Fibroblast of mammary gland (primary cell): ENCODE measurements at places on chromosomes 1 and 21.

DNA sequence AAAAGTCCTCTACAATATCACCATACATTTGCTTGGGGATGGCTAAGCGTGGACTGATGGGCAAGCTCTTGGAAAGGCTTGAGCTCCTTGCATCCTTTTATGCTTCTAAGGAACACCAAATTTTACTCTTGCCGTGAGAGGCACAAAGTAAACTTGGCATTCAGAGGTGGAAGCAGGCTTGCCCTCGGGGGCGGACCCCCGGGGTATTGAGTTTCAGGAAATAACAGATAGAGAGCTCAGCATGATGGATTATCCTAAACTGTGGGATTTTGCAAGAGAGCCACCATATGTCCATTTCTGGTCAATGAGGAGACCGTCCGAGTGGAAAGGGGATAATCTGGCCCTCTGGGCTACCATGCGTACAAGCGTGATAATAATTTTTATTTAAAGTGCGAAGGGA is 14.0 kb downstream of the IFI16 start:
- no peak for DNase-seq

GRCh38 chr21:45511661-45512431 is 30.4 kb downstream of the SLC19A1 start:
- no peak for DNase-seq

DNA sequence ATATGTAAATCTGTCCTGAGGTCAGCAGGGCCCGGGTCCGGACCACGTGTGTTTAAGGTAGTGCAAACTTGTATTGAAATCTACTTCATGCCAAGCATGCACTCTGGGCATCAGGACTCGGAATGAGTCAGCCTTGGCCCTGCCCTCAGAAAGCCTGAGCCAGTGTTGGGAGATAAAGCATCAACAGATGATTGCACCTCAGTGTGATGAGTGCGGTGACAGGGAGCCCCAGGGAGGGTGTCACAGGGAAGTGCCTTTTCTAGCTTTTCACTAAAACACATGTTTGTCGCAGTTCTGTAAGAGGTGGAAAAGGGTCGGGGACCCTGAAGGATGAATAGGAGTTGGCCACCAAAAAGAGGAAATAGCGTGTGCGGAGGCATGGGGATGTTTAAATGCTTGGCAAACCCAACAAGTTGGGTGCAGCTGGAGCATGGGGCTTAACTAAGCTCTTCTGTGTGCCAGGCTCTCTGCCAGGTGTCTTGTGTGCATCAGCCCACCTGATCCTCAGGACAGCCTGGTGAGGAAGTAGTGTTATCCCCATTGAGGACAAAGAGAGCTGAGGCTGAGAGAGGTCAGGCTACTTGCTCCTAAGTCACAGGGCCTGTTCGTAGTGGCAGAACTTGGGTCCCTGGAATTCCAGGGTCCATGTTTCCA is 48.2 kb upstream of the EPB41 start:
- DNase-seq, result no peak

GRCh38 chr21:27565364-27565763 is 598.5 kb upstream of the ADAMTS5 start:
- DNase-seq, result no peak

DNA sequence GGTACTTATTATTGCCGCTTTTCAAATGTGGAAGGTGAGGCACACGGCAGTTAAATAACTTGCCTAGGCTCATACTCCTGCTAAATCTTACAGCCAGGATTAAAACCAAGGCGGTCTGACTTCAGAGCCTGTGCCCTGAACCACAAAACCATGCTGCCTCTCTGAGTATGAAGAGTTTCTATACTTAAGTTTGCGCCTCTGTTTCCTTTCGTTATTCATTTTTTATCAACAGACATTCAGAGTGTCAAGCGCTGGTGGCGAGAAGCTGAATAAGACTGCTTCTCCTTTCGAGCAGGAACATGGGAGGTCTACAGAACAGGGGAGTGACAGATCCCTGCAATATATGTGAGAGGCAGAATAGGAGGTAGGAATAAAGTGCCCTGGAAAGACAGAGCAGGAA is 96.0 kb upstream of the DUSP10 start:
- no peak for DNase-seq

DNA sequence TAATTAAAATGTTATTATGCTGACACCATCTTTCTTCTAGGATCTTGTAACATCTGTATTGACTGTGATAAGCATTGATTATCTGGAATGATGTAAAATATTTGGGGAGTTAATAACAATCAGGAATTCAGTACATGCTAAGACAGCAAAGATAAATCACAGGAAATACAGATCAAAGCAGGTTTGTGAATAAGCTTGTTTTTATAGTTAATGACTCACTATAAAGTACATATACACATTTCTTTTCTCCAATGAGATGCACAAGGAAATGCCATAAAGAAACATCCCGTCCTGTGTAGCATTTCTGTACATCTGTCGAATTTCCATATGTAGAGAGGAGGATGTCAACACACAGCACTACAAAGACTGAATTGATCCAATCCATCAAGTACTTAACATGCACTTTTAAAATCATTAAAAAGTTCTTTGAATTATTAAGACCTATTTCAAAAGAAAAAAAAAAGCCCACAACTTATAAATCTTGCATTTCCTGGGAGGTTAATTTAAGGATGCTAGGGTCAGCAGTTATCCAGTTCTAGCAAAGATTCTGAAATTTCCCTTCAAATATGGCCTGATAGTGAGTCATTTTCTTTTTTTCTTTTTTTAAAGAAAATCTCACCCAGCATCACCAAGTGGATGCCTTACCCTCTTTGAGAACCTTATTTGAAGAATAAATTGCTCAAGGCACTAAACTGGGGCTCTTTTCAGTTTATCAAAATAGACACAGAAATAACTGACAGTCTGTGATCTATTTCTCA is 243.2 kb upstream of the NR5A2 start:
- DNase-seq, result peak; percentile 42

DNA sequence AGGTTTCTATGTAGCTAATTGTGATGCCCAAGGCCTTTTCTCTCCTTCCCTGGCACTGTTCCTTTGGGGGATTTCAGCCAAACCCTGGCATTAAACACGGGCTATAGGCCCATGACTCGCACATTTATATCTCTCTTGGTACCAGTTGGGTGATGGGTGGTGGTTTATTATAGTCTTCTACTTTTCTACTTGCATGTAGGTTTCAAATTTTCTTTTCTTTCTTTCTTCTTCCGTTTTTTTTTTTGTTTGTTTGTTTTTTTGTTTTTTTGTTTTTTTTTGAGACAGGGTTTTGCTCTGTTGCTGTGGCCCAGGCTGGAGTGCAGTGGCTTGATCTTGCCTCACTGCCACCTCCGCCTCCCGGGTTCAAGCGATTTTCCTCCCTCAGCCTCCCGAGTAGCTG is 1.1 kb downstream of the IL10RB start:
- DNase-seq, result no peak

DNA sequence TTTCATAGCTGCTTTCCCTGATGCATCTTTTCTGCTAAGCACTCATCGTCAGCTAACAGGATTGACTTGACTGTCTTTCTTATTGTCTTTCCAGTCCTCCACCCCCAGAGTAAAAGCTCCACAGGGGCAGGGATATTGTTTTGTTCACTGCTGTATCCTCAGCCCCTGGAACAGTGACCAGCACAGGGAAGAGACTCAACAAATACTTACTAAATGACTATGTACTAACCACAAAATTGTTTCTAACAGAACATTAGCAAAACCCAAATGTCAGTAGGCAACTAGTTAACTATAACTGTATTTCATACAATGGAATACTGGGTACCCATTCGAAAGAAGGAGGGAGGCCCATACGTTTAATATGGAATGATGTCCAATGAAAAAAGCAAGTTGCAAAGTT is 53.0 kb downstream of the BCAR3 start:
- DNase-seq, result peak; percentile 56

DNA sequence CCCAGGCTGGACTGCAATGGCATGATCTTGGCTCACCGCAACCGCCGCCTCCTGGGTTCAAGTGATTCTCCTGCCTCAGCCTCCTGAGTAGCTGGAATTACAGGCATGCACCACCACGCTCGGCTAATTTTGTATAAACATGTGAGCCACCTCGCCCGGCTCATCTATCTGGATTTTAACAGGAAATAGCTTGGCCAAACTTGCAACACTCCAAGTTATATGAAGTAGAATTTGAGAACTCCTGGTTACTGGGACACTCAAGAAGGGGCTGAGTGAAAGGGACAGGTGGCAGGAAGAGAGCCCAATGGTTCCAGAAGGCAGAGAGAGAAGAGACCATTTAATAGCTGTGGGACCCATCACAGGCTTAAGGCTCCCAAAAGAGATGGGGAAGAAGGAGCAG is 2.9 kb upstream of the GPX7 start:
- DNase-seq, result no peak

DNA sequence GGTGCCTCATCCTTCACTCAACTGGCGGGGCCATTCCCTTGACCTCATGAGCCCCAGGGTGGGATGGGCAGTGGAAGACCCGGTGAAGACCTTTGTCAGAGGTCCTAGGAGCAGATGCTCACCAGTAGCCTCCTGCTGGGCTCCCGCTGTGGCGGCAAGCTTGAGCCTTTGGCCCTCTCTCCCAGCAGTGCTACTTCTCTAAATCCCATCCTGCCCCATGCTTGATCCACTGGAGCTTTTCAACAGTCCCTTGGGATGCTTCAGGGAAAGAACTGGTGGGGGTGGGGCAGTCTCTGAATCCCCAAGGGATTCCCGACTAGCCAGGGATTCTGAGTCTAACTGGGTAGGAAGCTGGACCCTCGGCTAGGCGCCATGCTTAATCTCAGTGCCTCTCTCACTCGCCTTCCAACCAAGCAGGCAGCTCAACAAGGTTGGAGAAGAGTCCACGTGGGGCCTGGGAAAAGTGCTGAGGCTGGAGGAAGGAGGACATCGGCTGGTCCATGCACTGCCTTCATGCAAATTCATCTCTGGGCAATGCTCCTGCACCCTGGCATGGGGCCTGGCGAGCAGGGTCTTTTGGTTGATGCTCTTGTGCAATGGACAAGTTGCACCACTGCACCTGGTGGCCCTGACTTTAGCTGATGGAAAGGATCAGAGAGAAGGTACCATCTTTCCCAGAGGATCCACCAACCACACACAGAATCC is 190.3 kb downstream of the GRIK3 start:
- no peak for DNase-seq

GRCh38 chr1:165356876-165357275 is 361 bp upstream of the LMX1A start:
- no peak for DNase-seq

- DNase-seq, result peak; percentile 97
These were observed 167.2 kb downstream of the FMN2 start for GRCh38 chr1:240258910-240259309.

- DNase-seq, result no peak
These were observed 176.1 kb upstream of the TMEM51 start for GRCh38 chr1:14977338-14977931.

- peak; percentile 92 for DNase-seq
These were observed 64.8 kb downstream of the RPE65 start for GRCh38 chr1:68384872-68385411.

DNA sequence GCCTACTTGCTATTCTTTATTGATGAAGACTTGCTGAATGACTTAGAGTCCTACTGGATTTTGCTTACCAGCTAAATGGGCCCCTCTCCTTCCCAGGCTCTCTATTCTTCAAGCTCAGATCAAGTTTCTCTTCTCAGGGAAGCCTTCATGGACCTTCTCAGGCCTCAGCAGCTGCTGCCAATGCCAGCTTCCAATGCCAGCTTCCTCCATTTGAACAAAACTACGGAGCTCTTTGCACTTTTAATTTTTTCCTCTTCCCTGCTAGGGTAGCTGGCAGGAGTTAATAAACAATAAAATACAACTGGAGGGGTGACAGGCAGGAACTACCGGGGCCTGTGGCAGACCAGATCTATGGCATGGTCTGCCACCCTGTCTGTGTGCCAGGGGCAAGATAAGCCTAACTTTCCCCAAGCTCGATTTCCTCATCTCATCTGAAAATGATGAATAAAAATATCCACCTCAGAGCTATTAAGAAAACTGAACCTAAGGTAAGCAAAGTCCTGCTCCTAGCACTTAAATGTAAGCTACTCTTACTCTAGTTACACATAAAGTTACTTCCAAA is 995 bp upstream of the IPO13 start:
- DNase-seq, result no peak

- peak; percentile 10 for DNase-seq
These were observed 17.4 kb upstream of the GJA9 start for GRCh38 chr1:38898653-38899230.

- no peak for DNase-seq
These were observed 129.0 kb upstream of the CAMK1G start for GRCh38 chr1:209454340-209454994.

DNA sequence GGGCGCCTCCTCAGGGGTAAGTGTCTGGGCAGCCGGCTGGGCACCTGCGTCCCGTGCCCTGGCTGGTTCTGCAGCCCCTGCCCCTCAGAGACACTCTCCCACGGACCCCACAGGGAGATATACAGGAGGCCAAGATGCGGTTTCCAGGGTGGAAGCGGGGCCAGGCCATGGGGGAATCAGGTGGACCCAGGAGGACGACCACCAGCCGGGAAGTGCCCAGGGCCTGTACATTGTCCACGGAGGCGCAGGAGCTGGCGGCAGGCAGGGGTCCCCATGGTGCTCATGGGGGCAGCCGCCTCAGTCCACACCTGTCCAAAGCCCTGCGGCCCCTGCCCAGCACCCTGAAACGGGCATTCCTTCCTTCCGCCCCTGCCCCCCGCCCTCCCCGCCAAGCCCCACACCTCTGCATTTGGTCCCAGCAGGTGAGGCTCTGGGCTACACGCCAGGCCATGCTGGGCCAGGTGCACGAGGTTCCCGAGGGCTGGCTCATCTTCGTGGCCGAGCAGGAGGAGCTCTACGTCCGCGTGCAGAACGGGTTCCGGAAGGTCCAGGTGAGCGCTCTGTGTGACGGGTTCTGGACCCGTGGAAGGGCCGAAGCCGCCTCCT is 36.7 kb downstream of the SLC19A1 start:
- DNase-seq, result no peak

- no peak for DNase-seq
These were observed 54.1 kb downstream of the DSCAM start for GRCh38 chr21:40792691-40793456.

GRCh38 chr1:181018901-181019681 is 3.6 kb downstream of the STX6 start:
- no peak for DNase-seq

DNA sequence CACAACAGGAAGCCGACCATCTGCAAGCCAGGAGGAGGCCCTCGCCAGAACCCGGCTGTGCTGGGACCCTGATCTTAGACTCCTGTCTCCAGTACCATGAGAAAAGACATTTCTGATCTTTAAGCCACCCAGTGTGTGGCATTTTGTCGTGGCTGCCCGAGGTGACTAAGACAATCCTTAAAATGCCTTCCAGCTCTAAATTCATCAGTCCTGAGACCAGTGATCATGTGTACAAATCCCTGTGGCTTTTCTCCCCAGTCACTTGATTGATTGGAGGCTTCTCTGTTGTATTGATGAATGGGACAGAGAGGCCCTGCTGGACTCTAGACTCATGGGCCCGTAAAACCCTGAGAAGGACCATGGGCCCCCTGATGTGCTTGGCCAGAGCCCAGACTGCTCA is 36.1 kb downstream of the B3GALT5 start:
- DNase-seq, result no peak

DNA sequence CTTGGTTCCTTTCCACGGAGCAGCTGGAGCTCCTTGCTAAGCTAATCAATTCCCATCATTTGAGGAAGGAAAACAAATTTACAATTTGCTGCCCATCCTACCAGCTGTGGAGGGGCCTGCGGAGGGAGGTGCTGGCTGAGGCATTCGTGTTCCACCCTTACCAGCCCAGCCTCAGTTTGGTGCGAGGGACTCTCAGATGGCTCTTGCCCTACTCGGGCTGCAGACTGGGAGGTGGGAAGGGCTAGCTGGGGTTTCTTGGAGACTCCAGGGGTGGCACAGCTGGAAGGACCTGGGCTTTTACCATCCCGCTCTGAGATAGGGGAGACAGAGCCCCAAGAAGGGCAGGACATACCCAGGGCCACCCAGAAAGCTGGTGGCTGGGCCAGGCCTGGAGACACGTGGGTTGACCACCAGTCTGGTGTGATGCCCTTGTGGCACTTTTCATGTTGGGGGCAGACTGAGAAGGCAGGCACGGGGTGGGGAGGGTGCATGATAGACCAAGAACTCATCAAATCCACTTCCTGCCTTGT is 17.7 kb downstream of the DISP3 start:
- DNase-seq, result no peak
